Tongue (tissue), 3 donors: ENCODE measurements at places on chromosomes 5 and 9.

GRCh38 chr5:135239453-135240282 lies 159.4 kb downstream of the MACROH2A1 start:
- no peak for DNase-seq

DNA sequence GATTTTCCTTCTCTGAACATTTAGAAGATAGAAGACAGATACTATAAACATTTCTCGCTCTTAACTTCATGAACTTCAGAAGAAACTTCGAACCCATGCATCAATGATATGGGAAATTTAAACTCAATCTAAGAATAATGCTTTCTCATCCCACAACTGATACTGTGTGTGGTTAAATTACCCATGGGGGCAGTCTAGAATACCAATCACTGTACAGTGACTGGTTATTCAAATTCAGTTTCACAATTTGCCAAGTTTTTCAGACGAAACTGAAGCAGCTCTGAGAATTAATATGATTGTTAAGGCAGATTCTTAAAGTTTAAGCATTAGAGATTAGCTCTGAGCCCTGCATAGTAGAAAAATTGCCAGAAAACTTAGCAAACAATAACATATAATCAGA lies 431.0 kb downstream of the SH3GL2 start:
- DNase-seq: no peak

GRCh38 chr9:108579757-108580439 lies 275.9 kb downstream of the ACTL7B start:
- no peak for DNase-seq

- DNase-seq: no peak
Measured at GRCh38 chr5:69467442-69468225, 25.0 kb upstream of the OCLN start.
